Stimulated activated CD8-positive, alpha-beta memory T cell treated with anti-CD3 and anti-CD28 coated beads, Interleukin-2, amount 100 ng/mL, for 48 hours (primary cell): ENCODE measurements at places on chromosomes 16 and 17.

DNA sequence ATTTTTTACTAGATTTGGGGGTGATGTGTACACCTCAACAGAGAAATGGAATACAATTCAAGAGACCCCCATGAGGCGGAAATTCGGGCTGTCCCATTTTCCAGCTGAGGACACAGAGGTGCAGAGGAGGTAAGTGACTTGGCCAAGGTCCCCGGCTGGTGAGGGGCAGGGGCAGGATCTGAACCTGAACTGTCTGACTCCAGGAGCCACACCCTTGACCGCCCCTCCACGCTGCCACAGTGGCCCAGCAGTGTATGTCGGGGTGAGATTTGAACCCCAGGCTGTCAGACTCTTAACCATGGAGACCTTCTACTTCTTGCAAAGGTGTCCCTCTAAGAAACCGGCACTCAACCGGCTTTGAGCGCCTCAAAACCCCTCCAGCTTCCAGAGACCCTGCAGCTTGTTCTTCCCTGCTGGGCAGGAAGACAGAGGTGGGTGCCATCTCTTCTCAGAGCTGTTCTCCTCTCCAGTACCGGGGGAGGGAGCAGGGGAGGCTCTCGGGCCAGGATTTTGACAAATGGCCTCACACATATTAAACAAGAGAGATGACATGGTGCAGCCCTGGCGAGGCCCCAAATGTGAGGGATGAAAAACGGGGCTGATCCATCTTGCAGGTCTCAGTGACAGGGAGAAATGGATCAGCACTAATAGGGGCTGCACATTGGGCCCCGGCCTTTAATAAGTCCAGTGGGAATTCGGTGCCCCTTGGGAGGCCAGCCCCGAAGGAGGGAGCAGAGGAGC is 222.3 kb downstream of the GSG1L start:
- DNase-seq, result no peak

GRCh38 chr17:42535155-42536047 is 640 bp upstream of the NAGLU start:
- no peak for DNase-seq

DNA sequence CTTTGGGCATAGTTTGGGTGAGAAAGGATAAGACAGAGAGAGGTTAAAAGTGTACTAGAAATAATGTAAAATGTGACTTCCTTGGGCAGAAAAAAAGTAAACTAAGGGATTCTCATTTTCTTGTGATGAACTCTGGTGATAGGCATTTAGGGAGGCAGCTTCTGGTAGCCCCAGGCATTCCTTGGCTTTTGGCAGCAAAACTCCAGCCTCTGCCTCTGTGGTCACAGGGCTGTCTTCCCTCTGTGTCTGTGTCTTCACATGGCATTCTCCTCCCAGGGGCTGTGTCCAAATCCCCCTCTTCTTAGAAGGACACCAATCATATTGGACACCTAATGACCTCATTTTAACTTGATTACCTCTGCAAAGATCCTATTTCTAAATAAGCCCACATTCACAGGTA is 54.7 kb downstream of the HS3ST3B1 start:
- DNase-seq, result no peak

GRCh38 chr17:20314834-20315233 is 152.5 kb downstream of the LGALS9B start:
- no peak for DNase-seq

DNA sequence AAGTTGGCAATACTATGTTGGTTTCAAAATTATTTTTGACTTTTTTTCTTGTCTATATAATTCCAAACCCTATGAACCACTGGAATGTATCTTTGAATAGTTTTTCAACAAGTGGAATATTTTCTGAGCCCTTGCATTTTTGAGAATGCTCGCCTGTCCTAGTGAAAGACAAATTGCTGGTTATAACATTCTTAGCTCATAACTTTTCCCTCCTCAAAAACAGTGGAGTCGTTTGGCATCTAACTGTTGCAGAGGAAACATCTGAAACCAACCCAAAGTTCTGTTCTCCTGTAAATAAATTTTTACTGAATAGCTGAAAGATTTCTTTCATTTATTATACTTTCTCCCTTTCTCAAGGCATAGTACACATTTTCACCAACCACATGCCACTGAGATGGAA is 11.3 kb upstream of the COX10 start:
- DNase-seq, result no peak

- DNase-seq, result no peak
Observed at GRCh38 chr17:34285286-34285792, at the start of gene CCL11. TSS of gene CCL11 (plus strand) at chr17:34285742. CDS start at chr17:34285809, 67 bp downstream.

DNA sequence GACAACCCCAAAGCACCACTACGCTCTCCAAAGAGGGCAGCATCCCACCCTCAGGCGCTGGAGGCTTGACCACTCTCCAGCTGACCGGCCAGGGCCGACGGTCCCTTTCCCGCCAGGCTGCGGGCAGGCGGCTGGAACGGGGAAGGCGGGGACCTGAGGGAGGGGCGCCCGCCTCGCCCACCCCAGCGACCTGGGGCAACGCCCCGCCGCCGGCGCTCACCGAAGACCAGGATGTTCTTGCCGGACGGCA is 431 bp downstream of the DYNC1LI2 start:
- DNase-seq, result no peak

- no peak for DNase-seq
Observed at GRCh38 chr17:76659928-76660655, 16.5 kb upstream of the ST6GALNAC1 start.

DNA sequence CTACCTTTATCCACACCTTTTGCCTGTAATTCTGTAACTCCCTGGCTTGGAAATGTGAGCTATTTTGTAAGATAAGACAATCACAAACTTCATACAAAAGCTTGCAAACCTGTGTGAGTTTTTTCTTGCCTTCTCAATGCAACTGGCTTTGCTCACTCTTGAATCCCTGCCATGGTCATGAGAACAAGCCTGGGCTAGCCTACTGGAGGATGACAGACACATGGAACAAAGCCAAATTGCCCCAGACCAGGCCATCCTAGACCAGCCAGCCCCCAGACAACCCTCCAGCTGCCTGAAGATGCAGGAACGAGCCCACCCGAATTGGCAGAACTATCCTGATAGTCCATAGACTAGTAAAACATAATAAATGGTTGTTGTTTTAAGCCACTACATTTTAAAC is 466.6 kb upstream of the ERCC4 start:
- DNase-seq, result no peak

- no peak for DNase-seq
Observed at GRCh38 chr17:59601130-59601529, 18.6 kb upstream of the CLTC start.

DNA sequence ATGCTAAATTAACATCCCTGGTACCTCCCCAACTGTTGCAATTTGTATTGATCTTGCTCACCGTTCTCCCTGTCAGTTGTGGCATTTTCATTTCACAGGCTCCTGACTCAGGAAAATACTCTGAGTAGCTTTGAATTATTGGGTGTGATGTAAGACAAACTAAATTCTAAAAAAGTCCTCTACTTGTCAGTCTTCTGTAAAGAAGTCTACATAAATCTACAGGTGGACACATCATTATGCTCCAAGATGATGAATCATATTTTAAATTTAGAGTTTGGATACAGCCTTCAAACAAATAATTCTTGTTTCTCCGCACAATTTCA is 47.2 kb downstream of the MARCHF10 start:
- DNase-seq, result no peak

- no peak for DNase-seq
Observed at GRCh38 chr16:85720302-85720637, 30.6 kb downstream of the C16orf74 start.

DNA sequence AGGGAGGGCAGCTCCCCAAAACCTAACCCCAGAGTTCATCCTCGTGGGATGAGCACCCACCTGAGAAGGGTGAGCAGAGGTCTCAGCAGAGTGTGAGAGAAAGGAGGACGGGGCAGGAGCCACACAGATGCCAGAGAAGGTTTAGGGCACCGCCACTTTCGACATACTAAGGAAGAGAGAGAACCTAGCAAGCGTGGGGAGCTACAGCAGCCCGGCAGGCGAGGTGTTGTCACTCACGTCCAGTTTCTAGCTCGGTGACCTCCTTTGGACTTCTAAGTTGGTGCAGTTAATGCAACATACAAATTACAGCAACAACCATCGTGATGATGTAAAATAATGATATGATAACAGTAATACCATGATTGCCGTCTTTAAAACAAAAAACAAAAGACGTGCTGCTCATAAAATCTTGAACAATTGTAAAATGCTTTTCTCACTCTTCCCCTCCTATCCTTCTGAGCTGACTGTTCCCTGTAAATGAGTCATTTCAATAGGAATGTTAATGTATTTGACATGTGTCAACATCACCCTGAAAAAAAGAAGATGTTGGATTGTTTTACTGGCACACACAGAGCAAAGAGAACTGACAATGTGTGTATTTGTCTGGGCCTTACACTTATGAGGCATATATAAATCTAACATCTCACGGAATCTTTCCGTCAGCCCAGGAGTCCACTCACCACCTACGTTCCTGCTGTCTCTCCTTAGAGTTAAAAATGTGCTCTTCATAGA is 158.2 kb upstream of the MAF start:
- DNase-seq, result no peak

DNA sequence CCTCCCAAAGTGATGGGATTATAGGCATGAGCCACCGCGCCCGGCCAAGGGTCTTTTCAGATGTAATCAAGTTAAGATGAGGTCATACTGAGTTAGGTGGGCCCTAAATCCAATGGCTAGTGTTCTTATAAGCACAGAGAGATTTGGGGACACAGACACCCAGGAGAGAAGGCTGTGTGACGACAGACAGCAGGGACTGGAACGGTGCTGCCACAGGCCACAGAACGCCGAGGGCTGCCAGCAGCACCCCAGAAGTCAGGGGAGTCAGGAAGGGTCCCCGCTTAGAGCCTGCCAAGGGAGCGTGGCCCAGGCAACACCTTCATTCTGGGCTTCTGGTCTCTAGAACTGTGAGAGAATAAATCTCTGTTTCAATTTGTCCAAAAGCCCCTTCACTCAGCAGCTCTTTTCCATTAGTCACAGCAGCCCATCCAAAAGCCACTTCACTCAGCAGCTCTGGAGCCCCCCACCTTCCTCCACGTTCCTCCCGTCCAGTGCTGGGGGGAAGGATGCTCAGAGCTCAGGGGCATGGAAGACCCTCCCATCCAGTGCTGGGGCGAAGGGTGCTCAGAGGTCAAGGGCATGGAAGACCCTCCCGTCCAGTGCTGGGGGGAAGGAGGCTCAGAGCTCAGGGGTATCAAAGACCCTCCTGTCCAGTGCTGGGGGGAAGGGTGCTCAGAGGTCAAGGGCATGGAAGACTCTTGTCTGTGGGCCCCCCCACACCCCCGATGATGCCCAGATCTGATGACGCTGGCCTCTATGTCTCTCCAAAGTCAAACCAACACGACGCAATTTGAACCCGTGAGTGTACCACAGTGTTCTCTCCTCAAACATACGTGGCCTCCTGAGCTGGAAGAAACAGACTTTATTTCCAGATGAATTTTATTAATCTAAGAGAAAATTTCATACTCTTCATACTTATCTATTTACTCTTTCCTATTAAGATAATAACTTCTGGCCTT is 11.9 kb downstream of the RAB40B start:
- DNase-seq, result no peak

DNA sequence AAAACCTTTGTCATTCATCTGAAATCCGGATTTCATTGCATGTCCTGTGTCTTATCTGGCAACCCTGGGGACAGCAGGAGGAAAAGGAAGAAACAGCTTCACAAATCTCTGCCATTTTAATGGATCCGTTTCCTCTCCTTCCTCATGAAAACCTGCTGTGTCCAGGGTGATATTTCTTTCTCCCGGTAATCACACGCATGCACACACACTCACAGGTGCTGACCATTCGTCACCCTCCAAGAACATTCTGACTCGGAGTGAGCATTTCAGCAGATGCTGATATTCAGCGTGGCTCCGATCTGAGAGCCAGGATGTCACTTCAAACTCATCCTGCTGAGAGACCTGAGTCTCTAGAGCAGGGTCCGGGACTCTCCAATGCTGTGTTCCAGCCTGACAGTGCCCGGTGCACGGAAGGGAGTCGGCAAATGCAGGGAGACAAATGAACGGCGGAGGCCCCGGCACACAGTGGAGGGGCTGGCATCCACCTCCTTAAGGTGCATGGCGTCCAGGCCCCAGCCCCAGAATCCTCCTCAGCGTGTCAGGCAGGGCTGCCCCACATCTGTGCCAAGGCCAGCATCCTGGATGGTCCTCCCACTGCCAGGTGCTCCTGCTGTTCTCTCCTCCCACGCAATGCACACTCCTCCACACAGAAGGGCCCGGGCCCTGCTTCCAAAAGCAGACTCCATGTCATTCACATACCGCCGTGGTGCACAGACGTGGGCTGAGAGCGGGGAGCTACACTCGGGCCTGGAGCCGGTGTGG is 70.7 kb downstream of the RBFOX3 start:
- no peak for DNase-seq

DNA sequence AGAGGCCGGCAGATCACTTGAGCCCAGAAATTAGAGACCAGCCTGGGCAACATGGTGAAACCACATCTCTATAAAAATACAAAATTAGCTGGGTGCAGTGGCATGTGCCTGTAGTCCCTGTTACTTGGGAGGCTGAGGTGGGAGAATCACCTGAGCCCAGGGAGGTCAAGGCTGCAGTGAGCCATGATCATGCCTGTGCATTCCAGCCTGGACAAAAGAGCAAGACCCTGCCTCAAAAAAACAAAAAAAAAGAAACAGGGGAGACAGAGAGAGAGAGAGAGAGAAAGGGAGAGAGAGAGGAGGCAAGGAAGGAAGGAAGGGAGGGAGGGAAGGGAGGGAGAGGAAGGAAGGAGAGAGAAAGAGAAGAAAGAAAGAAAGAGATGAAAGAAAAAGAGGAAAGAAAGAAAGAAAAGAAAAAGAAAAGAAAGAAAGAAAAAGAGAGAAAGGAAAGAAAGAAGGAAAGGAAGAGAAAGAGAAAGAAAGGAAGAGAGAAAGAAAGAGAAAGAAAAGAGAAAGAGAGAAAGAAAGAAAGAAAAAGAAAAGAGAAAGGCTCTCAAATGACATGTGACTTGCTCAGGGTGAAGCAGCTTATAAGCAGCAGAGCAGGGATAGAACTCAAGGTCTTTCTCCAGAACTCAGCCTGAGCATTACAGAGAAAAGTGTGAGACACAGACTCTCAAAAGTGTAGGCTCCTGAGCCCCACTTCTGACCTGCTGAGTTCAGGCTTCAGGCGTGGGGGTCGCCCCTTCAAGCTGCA is 15.5 kb downstream of the CX3CL1 start:
- DNase-seq, result no peak

DNA sequence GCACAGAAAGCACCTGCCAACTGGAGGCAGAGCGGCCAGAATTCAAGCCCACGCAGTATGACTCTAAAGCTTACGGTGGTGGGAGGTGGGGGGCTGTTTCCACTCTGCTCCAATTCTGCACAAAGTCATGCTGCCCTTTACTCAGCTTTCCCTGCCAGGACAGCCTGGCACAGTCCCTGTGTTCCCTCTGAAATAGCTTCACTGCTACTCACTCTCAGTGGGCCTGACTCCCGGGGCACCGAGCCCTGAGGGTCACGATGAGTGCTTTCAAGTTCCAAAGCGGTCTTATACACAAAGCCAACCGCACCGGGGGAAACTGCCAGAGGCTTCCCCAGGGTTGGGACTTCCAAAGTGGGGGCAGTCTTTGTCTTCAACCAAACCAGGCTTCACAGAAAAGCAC is 306.1 kb upstream of the XYLT1 start:
- DNase-seq, result no peak
